ENCODE measurements at places on chromosomes 2 and 18.
A peak's percentile ranks its signal among the peaks of the same experiment; 100 is the strongest.

- no peak for DNase-seq
Observed at GRCh38 chr2:43041173-43041591, 185.2 kb downstream of the ZFP36L2 start.

- no peak for DNase-seq
Observed at GRCh38 chr2:189076572-189076971, 102.4 kb downstream of the COL3A1 start.

DNA sequence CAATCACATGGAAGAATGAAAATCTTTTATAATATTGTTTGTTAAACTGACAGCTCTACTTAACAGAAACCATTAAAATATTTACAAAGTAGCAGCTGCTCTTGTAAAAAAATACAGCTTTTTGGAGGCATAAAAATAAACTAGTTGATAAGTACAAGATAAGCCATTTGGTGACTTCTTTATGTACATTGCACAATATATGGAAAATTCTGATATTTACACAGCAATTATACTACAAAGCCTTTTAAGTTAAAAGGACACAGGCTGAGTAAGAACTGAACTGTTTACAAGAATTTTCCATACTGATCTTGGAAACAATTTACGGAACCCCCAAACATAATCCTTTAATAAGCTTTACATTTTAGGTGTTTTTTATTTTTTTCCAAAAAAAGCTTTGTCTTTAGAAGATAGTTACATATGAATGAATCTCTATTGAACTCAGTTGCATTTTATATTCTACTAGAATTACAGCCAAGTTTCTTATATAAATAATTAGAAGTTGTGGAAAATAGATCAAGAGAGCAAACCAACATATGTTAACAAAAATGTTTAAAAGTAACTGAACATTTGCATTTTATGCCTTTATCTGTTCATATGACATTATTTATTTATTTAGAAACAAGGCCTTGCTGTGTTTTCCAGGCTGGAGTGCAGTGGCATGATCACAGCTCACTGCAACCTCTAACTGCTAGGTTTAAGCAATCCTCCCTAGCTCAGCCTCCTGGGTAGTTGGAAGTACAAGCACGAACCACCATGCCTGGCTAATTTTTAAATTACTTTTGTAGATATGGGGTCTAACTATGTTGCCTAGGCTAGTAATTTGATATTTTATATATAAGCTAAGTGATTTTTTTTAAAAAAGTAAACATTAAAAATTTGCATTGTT, 142.5 kb downstream of the OTX1 start:
- DNase-seq = no peak

- DNase-seq = no peak
Observed at GRCh38 chr2:167331636-167332232, 443.5 kb downstream of the XIRP2 start.

GRCh38 chr2:8851811-8852560, 14.6 kb upstream of the KIDINS220 start:
- no peak for DNase-seq

- DNase-seq = peak; percentile 7
Observed at GRCh38 chr2:126527836-126528490, 128.0 kb upstream of the GYPC start.
